RCC 7860 (cell line): ENCODE measurements at places on chromosomes 7 and 10.

DNA sequence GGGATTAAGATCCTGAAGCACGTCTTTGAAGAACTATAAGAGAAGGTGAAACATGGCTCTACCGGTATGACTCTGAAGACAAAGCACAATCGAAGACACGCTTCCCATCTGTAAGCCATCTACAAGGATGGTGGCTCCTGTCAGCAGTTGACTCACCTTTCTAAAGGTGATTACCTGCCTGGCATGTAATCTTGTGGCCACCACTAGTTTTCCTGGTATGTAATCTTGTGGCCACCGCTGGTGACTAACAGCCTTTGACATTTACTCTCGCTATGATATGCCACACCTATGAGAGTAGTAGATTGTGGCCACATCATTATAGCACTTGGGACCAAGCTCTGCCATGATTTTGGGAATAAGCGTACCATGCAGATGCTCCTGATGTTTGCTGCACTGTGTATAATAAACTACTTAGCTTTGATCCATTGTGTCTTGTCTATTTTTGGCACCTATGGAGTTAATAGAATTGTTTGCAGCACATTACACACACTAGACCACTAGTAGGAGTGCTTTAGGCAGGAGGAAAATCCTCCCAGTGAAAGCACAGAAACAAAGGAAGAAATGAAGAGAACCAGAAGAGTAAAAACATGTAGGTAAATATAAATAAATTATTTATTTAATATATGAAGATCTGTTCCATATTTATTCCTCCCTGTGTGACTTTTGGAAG is 59.8 kb downstream of the VAX1 start:
- no peak for DNase-seq

- peak; percentile 95 for DNase-seq
Measured at GRCh38 chr7:92809760-92810573, 26.4 kb downstream of the CDK6 start.

- DNase-seq = peak; percentile 47
Measured at GRCh38 chr10:58660575-58661255, 148.0 kb downstream of the BICC1 start.

DNA sequence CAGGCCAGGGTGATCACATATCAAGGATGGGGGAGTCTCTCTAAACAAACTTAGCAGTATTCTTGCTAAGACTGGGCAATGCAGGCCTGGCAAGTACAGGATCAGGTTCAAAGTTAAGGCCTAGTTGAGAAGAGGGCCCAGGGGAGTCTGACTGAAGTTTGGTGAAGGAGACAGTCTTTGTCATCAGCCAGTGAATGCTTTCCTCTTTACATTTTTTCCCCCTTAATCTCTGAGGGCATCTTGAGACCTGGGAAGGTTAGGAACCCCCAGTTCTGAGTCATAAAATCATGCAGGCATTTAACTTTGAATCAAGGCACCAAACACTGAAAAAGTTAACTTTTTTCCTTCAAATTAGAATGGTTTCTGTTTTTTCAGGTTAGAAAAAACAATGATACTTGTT is 311.5 kb downstream of the REEP3 start:
- no peak for DNase-seq

DNA sequence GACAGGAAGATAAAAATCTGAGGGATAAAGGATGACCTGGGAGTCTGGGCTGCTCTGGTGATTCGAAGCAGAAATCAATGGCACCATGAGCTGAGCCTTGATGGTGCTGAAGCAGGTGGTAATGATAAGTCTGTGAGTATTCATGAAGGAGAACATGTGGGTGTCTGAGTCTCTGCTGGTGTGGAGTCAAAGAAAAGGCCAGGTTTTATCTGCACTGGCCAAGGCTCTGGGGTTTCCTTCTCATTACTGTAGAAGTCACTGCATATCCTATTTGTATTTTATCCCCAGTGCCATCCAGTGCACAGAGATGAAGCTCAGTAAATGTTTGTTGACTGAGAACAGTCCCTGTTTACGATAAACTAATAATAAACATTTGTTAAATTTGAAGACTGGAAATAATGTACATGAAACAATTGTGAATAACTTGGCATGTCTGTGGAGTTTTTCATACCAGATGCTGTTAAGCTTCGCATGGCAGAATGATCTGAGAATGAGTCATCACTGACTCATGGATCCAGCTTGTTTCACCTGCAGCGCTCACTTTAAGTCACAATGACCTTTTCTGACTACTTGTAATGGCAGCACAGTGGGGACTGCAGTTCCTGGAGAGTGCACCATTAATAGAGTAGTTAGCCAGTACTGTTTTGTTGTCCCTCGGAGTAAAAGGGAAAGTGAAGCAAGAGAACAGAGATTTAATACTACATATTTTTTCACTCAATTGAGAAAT is 538.5 kb downstream of the HTR7 start:
- peak; percentile 95 for DNase-seq

- DNase-seq = peak; percentile 53
Measured at GRCh38 chr10:36725581-36726520, 399.5 kb upstream of the ANKRD30A start.

- DNase-seq = no peak
Measured at GRCh38 chr10:48671914-48672595, 12.6 kb upstream of the WDFY4 start.

DNA sequence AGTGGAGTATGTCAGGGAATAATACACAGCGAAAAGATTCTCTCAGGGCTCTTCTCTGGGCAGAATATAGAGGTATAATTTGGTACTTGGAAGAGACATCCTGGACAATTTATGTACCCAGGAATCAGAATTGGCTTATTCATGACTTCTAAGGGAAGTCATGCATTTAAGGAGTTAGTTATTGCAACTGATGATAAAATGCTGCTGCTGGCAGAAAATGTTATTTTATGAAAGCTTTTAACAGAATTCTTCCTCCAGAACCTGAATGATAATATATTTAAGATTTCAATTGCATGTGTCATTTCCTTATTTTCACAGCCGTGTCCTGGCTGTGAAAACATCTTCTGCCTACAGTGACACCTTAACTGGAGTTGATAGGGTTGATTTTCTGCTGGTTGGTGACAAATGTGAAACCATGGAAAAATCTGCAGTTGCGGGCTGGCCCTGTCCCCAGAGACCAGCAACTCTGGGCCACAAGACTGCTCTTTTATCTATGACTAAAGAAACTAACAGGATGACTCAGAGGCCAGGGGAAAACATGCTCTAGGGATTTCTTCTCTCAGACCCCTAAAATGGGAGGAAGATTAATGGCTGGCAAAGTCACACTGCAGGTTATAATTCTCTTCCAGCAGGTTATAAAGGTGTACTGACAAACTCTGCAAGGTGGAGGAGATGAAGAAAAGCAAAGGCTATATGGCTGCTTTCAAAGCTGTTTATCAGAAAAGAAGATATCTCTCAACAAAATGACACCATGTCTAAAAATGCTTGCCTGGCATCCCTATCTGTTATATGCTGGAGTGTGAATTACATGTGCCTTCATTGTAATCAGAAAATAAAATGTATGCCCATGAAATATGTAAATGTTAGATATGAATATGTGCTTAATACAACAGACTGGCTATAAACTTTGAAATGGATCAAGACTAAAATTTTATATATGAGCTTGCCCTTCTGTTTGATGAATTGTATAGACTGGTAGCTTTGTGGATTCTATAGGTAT is 12.1 kb upstream of the TRUB1 start:
- DNase-seq = peak; percentile 98

- DNase-seq = peak; percentile 62
Measured at GRCh38 chr10:127906548-127907377, at the start of gene PTPRE. TSS of gene PTPRE (plus strand) at chr10:127907103. CDS start at chr10:128040882, 133,779 bp downstream.

GRCh38 chr10:88901206-88901983 is 21.4 kb downstream of the STAMBPL1 start:
- no peak for DNase-seq

- DNase-seq = no peak
Measured at GRCh38 chr10:33493497-33493896, 159.0 kb upstream of the NRP1 start.

GRCh38 chr7:155104913-155105312 is 34.8 kb downstream of the HTR5A start:
- DNase-seq = no peak

DNA sequence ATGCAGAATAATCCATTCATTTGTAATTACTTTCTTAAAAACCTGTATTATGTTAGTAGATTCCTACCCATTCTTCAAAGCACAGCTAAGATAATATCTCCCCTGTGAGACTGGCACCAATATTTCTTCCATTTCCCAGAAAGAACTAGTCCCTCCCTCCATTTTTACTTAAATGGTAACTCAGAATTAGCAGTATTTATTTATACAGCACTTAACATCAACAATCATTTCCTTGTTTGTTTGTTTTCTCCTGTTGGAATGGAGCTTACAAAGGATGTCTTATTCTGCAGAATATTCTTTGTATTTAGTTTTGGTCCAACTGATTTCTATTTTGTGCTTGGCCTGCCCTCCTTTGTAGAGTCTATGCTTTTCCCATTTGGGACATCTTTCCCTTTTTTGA is 32.1 kb upstream of the PTPN12 start:
- DNase-seq = no peak

- peak; percentile 16 for DNase-seq
Measured at GRCh38 chr10:104293011-104293410, 24.0 kb downstream of the GSTO2 start.

DNA sequence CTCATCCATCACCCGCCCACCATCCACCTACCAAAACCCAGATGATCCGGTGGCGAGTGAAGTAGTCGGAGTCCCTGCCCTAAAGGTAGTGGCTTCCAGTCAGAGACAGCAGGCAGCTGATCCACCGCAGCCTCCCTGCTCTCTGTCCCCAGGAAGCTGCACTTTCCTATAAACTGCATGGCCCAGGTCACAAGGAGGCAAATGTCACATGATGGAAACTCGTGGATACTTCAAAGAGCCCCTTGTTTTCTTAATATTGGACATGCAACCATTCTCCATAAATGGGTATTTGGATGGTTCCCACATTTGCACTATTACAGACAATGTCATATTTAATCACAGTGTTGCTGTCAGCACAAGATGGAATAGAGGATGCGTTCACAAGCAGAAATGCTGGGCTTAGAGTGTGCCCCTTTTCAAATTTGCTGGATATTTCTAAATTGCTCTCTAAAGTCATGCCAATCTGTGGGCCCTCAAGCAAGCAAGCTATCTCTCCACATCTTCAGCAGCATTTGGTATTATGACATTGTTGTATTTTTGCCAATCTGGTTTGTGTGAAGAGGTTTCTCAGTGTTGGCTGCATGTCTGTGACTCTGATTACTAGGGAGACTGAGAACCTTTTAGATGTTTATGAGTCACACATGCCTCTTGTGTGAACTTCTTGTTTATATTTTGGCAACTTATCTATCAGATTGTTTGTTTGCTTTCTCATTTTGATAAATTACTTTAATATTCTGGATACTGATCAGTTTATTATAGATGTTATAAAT is 822.0 kb downstream of the TNS3 start:
- no peak for DNase-seq

DNA sequence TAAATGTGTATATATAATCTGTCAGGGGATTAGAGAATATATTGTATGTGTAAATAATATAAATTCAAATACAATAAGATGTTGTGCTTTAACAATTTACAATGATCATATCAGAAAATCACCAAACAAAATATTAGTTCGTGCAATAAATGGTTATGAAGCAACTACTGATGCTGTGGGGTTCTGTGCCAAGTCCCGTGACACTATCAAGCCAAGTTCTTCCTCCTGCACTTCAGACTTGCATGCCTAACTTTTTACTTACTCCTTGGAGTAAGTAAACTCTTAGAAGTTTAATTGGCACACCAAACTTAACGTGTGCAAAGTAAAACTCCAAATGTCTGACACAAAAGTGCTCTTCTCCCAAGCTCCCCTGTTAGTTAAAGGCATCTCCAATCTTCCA is 26.5 kb upstream of the TMEM254 start:
- no peak for DNase-seq

DNA sequence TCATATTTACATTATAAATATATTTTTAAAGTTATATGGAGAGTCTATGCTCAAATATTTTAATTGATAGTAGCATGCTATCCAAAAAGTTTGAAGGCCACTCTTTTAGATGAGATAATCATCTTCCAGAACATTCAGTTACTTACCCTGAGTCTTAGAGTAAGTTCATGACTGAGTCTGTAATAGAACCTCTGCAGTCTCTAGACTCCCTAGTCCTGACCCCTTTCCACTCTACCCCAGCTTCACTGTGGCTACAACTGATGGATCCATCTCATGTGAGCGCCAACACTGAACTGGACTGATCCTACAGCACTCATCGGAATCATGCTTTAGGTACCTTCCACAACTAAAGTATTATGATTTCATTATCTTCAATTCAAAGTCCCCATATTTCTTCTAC is 10.1 kb downstream of the HACD1 start:
- DNase-seq = no peak

- no peak for DNase-seq
Measured at GRCh38 chr10:72069751-72070526, 18.4 kb downstream of the SPOCK2 start.

GRCh38 chr7:134778941-134779740 is at the start of gene CALD1:
TSS of gene CALD1 (plus strand) at chr7:134779634. CDS start at chr7:134867734, 88,100 bp downstream.
- peak; percentile 98 for DNase-seq

GRCh38 chr10:132298038-132298881 is 9.5 kb downstream of the STK32C start:
- no peak for DNase-seq

DNA sequence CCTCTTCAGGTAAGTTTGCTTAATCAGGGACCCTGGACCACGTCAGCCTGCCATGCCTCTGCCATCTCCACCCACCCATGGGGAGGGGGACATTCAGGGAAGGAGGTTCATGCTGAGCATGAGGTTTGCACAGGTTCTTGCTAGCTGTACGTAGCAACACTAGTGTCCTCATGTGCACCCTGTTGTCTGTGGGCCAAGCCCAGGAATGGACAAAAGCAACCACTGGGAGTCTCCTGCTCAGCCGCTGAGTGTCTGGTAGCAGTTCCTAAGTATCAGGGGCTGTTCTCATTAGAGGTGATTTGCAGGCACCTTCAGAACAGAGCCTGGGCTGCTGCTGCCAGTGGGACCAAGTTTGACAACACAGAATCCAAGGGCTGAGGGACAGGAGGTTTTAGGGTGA is 17.9 kb downstream of the CASP7 start:
- no peak for DNase-seq

GRCh38 chr7:151060113-151060415 is 675 bp downstream of the SLC4A2 start:
- DNase-seq = no peak

- DNase-seq = no peak
Measured at GRCh38 chr7:38299275-38299931, 26.0 kb upstream of the TARP start.

- no peak for DNase-seq
Measured at GRCh38 chr10:110048781-110049180, 41.0 kb downstream of the ADD3 start.

- DNase-seq = no peak
Measured at GRCh38 chr7:117567781-117568180, 88.0 kb downstream of the CFTR start.

- DNase-seq = no peak
Measured at GRCh38 chr10:72953687-72954086, 919 bp downstream of the PLA2G12B start.
